Stimulated activated CD4-positive, alpha-beta T cell treated with anti-CD3 and anti-CD28 coated beads, Interleukin-4, amount 100 ng/mL, for 24 hours (primary cell): ENCODE measurements at places on chromosomes 2 and 18.

- no peak for DNase-seq
Measured at GRCh38 chr18:25019086-25019860, 332.7 kb downstream of the ZNF521 start.

GRCh38 chr2:22902180-22902550, 482.8 kb upstream of the KLHL29 start:
- no peak for DNase-seq

DNA sequence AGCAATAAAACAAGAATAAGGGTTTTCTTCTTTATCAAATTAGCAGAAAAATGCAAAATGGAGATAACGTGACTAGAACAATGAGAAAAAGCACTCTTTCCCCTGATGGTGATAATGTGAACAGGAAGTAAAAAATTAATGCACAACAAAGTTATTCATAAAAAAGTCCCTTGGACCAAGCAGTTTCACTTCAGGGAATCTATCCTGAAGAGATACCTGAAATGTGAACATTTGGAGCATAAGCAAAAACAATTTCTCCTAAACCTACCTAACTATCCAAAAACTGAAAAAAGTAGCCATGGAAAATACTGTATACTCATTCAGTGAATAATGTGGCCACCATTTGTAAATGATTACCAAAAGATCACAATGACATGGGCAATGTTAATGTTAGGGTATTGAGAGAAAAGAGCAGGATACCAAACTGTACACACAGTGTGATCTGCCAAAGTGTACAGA, 48.7 kb downstream of the TRIP12 start:
- DNase-seq = no peak

DNA sequence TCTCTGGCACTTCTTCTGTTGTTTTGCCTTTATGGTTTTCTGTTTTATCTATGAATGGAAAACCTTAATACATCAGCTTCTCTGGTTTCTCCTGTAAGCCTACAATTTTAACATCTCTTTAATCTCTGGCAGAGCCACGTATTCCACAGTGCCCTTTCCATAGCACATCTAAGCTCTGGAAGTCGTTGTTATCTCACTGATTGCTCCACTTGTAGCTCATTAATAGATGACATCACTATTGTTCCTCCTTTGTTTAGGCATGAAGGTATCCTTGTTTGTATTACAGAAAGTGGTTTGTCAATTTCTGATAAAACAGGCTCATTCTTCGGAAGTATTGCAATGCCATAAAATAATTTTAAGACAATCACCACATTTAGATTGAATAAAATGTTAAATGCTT, 185.2 kb downstream of the ZNF804A start:
- no peak for DNase-seq
